RWPE1 (cell line): ENCODE measurements at places on chromosomes 5 and 9.

GRCh38 chr5:135135530-135136226, 101.7 kb upstream of the PITX1 start:
- DNase-seq, result peak; percentile 74

GRCh38 chr5:109102096-109102690, 307.6 kb downstream of the PJA2 start:
- no peak for DNase-seq

DNA sequence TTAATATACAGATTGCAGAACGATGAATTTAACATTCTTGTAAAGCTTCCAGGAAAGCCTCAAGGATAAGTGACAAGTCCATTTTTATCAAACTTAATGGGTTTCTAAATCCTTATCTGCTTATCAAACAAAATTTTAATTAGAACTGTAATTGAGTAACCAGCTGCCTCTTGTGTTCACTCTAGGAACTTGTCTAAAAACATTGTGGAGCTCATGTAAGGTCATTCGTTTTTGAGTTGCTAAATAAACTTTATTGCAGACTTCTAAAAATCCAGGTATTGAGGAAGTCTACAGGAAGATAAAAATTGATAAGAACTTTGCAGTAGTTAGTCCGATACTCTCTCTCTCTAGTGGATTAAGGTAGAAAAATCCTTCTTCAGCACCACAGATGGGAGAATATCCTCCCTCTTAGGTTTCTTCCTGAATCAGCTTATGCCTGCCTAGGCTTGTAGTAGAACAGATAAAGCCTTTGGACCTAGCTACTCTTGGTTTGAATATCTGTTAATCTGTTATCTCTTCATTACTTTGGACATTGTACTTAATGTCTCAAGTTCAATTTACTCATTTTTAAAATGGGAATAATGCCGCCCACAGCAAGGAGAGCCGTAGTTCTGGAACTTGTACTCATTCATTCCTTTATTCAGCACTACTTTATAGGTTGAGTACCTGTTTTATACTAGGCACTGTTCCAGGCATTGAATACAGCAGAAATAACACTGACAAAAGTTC, 60.0 kb upstream of the DHFR start:
- no peak for DNase-seq

DNA sequence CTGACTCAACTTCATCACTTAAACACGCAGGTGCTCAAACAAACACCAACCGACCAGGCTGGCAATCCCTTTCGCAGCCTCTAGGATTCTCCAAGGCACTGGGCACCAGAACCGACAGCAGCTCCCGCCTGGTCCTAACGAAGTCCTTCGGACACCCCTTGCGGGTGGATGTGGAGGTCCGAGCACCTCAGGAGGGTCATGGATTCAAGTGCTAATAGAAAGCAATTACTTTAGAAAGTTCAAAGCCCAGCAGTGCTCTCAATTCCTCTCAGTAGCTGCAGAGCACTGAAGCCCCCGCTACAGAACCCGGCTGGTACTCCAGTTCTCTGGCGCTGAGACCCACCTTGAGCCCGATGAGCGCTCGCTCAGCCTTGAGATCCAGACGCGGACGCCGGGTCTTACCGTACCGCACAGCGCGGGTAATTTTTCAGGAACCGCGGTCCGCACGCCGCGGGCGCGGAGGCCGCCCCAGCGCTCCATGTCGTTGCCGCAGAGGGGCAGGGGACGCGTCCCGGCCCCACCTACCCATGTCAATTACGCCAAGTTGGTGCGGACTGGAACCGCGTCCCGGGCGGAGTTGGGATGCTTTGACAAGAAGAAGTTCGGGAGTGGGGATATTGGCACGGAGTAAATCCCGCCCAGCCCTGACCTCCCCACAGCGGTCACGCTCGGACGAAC, 638 bp downstream of the MARCHF3 start:
- peak; percentile 68 for DNase-seq

DNA sequence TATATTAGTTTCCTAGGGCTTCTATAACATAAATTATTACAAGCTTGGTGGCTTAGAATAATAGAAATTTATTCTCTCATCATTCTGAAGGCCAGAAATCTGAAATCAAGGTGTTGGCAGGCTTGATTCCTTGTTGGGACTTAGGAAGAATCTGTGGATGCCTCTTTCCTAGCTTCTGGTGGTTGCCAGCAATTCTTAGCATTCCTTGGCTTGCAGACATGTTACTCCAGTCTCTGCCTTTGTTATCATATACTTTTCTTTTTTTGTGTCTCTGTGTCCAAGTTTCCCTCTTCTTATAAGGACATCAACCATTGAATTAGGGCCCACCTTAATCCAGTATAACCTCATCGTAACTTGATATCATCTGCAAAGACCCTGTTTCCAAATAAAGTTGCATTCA, 31.4 kb downstream of the CTNNA1 start:
- no peak for DNase-seq

DNA sequence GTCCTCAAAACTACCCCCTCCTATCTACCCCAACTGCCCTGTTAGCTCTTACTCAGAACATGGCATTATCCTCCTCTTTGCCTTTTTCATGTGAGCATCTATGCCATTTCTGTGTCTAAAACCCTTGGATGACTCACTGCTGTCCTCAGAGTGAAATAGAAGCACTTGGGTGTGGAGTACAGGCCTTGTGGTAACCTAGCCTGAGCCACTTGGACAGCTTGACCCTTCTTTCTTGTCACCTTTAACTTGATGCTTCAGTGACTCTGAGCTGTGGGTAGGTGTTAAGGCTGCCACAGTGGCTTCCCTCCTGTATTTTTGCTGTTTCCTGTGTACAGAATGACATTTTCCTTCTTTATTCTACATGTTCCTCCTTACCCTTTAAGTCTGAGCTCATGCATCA, 391.4 kb downstream of the SH3GL2 start:
- DNase-seq, result no peak

DNA sequence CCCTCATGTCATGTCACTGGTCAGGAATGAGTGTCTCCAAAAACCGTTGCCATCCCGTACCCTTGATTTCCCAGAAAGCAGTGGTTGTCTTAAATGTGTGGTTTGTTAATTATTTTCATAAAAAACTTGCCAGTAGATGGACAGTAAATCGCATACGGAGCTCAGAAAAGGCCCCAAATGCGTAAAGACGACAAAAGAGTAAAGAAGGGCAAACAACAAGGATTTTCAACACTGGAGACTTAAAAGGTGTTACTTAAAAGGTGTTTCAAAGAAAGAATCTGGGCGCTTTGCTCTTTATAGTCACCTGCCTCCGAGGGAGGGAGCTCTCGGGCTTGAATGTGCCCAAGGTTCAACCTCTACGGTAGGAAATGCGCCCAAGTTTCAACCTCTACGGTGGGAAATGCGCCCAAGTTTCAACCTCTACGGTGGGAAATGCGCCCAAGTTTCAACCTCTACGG, 734 bp downstream of the KIF27 start:
- DNase-seq, result no peak

GRCh38 chr9:101684665-101685064, 53.8 kb downstream of the GRIN3A start:
- DNase-seq, result no peak
